Transverse colon (tissue), 4 donors: ENCODE measurements at places on chromosomes 3 and 15. TPM values are rescaled to one million over a fixed set of nuclear protein-coding genes. Genes with fewer than 3 reads are reported as not detected.

GRCh38 chr3:103052236-103052830, 617.5 kb downstream of the ZPLD1 start:
- DNase-seq, result peak; percentile 58

DNA sequence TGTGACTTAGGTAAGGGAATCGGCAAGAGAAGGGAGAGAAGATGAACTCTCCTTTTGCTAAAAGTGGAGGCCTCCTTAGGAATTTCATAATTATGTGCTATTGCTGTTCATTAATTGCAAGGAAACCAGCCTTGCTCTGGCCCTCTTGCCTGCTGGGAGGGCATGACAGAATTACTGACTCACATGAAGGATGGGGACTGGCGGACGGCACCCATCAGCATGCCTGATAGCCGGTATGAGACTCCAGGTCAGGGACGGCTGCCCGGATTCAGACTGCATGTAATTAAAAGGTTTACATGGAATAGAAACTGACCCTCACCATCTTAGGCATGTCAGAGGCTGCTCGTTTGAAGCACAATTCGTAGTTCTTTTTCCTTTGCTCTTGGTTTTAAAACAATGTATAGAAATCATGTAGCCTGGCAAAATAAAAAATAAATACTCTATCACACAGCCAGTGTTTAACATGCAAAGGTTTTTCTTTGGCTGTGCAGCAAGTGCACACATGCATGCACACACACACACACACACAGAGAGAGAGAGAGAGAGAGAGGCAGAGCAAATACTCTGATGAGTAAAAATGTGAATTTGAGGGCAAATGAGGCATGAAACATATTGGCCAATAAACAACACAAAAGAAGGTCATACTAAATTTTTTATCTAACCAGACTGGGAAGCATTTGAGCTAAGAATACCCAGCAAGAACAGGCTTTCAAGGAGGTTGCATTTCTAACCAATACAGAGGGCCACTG, 82.7 kb downstream of the FOXB1 start:
- no peak for DNase-seq

DNA sequence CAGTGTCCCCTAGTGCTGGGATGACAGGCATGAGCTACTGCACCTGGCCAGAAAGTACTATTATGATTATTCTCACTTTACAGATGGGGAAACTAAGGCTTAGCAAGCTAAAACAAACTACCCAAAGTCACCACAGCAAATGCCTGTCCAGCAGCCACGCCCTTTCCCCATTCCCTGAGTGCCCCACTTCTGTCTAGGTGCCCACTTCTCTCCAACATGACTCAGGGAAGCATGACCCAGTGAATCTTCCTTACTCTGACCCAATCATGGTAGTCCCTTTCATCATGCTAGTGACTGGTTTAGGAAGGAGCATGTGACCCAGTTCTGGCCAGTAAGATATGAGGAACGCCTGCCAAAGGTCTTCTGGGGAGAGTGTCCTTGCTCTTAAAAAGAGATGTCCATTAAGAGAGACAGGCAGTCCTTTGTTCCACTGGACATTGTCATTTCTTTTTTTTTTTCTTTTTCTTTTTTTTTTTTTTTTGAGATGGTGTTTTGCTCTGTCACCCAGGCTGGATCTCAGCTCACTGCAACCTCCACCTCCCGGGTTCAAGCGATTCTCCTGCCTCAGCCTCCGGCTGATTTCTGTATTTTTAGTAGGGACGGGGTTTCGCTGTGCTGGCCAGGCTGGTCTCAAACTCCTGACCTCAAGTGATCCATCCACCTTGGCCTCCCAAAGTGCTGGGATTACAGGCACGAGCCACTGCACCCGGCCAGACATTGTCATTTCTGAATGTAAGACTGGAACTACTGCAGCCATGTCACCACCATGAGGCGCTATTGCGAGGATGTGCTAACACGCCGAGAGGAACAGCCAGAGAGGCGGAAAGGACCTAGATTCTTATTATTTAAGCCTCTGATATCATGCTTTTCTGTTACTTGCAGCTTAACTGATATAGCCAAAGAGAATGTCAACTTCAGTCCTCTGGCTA, 19.8 kb downstream of the MEGF11 start:
- DNase-seq, result no peak

DNA sequence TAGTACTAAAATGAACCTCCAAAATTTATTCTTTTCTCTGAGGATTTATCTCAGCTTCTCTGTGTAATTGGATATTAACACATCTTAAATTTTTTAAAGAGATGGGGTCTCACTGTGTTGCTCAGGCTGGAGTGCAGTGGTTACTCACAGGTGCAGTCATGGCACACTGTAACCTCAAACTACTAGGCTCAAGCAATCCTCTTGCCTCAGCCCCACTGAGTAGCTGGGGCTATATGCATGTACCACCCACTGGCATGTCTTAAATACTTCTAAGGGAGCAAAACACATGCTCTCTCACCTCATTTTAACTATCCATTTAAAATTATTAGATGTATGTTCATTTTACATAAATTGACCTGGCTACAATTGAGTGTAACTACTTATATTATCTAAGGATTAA, 11.3 kb upstream of the TMEM87A start:
- no peak for DNase-seq

GRCh38 chr3:126553284-126554084, 5.2 kb downstream of the C3orf22 start:
- peak; percentile 2 for DNase-seq

DNA sequence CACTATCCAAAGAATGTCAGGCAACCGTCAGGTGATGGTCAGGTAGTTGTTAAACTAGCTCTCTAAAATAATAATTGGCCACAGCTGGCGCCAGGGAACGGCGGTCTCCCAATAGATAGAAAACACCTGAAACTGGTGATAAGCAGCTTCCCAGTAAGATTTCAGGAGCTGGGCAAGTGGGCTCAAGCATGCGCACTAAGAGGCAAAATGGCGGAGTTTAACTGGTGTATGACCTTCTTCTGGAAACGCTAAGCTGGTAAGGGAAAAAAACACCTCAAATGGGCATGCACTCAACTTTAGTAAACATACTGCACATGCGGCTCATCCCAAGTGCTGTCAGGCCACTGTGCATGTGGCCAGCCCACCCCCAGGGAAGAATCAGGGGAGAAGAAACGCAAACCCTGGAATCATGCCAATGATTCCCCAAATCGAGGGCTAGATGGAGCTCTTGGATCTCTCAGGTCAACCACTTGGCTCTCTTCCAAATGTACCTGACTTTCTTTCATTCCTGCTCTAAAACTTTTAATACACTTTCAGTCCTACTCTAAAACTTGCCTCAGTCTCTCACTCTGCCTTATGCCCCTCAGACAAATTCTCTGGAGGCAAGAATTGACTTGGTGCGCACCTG, 195.0 kb downstream of the ZNF621 start:
- no peak for DNase-seq

GRCh38 chr3:136984837-136985236, 27.1 kb downstream of the IL20RB start:
- DNase-seq, result peak; percentile 76

- DNase-seq, result no peak
These were observed 21.8 kb upstream of the SLC25A38 start for GRCh38 chr3:39361252-39361927.

DNA sequence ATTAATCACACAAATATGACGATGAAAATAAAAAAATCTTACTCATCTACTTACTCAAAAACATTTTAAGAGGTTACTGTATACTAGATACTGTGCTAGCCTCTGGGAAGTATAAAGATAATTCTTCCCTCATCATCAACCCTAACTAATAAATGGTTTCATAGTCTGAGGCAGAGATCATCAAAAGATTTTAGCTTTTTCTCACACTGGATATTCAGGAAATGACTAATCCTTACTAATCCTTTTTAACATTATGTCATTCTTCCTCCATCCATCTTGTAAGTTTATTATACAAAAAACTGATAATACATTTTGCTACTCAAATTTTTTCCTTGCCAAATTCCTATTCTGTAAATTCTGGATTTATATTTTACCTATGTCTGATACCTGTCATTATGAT, 29.7 kb downstream of the ACAD11 start:
- no peak for DNase-seq

- DNase-seq, result no peak
These were observed 195.2 kb downstream of the CADPS start for GRCh38 chr3:62679988-62680387.

DNA sequence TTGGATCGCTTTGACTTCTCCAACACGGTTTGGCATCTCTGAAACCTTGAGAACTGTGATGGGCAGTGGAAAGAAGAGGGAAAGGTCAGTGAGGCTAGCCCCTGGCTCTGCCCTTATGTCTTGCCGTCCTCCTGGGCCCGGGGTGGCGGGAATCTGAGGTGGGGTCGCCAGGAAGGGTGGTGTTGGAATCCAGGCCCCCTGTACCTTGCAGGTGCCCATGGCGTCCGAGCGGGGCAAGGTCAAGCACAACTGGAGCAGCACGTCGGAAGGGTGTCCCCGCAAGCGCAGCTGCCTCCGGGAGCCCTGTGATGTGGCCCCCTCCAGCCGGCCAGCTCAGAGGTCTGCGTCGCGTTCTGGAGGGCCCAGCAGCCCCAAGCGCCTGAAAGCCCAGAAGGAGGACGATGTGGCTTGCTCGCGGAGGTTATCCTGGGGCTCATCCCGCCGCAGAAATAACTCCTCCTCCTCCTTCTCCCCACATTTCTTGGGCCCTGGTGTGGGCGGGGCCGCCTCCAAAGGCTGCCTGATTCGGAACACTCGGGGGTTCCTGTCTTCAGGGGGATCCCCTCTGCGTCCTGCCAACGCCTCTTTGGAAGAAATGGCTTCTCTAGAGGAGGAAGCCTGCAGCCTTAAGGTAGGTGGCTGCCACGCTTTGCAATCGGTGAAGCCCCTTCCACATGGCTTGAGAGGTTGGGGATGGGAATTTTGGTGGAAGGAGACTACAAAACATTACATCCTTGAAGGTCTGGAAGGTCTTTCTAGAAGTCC, 907 bp downstream of the TATDN2 start:
- peak; percentile 44 for DNase-seq

DNA sequence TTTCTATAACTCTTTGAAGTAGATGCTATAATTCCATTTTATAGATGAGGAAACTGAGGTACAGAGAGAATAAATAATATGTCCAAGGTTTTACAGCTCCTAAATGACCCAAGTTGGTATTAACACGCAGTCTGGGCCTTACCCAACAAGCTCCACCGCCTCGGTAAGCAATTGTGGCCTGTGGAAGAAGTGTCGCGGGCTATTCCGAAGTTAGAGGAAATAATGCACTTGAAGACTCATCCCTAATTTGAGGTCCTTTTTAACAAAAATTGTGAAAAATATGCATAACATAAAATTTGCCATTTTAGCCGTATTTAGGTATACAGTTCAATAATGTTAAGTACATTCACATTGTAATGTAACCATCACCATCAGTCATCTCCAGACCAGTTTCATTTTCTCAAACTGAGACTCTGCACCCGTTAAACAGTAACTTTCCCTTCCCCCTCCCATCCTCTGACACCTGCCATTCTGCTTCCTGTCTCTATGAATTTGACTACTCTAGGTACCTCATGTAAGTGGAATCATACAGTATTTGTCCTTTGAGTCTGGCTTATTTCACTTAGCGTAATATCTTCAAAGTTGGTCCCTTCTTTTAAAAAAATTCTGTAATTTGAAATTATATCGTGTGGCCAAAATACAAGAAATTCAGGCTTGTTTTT, 18.2 kb downstream of the IDH3A start:
- no peak for DNase-seq

GRCh38 chr3:100103558-100104441, 10.5 kb downstream of the FILIP1L start:
- peak; percentile 8 for DNase-seq

DNA sequence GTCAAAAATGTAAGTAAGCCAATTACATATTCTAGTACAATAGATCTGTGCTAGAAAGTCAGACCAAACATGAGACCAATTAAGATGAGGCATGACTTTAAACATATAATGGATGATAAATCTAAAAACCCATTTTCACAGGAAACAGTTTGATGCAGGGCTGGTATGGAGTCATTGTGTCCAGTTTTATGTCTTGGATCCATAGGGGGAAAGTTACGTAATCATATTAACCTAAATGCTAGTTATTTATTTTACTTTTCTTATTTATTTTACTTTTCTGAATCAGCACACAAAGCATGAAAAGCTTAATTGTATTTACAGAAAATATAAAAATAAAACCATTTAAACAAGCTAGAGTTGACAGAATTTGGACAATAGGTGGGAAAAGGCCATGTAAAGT, 26.3 kb upstream of the TMCC1 start:
- no peak for DNase-seq

GRCh38 chr15:80419546-80419945, 15.4 kb downstream of the ARNT2 start:
- no peak for DNase-seq

DCLK3 gene
- total RNA-seq, result 0.14 TPM

KCNMB2 gene
- total RNA-seq, result not detected

CNTN4 gene
- 17.9 TPM for total RNA-seq

MKRN2OS gene
- total RNA-seq, result not detected

SLC12A1 gene
- total RNA-seq, result not detected
